Esophagus squamous epithelium (tissue), 5 donors: ENCODE measurements at places on chromosomes 5 and 9. TPM values are rescaled to one million over a fixed set of nuclear protein-coding genes. Genes with fewer than 3 reads are reported as not detected.
A peak's percentile ranks its signal among the peaks of the same experiment; 100 is the strongest.

DNA sequence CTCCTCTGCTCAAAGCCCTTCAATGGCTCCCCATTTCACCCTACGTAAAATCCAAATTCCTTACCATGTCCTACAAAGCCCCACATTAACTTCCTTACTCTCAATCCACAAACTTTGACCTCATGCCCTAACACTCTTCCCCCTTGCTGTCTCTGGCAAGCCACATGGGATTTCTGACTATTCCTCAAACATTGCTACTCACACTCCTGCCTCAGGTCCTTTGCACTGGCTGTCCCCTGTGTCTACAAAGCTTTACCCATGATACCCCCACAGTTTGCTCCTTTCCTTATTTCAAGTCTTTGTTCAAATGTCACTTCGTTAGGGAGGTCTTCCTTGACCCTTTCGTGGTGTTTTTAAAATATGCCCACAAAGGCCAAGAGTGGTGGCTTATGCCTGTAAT lies 40.4 kb upstream of the MATR3 start:
- no peak overlapping the region for H3K27ac ChIP-seq
- H3K4me1 ChIP-seq, result peaks cover 4% of the 10 kb centered on the region
- H3K4me3 ChIP-seq, result no peak overlapping the region
- no peaks in the 10 kb centered on the region for H3K36me3 ChIP-seq

- H3K27ac ChIP-seq, result no peak overlapping the region
- DNase-seq, result no peak
- no peak overlapping the region for H3K4me3 ChIP-seq
- no peaks in the 10 kb centered on the region for H3K27me3 ChIP-seq
- no peaks in the 10 kb centered on the region for H3K36me3 ChIP-seq
Observed at GRCh38 chr9:101504188-101504587, 29.5 kb upstream of the RNF20 start.

The DNAH5 gene
- 0.91 TPM for total RNA-seq

The IFNA21 gene
- not detected for total RNA-seq

GRCh38 chr9:78609450-78609849 lies 312.5 kb downstream of the PSAT1 start:
- no peaks in the 10 kb centered on the region for H3K36me3 ChIP-seq
- no peak for DNase-seq
- H3K27me3 ChIP-seq, result no peaks in the 10 kb centered on the region
- no peak overlapping the region for H3K27ac ChIP-seq

The ADAMTS16 gene
- not detected for total RNA-seq

- no peak for DNase-seq
- H3K36me3 ChIP-seq, result no peaks in the 10 kb centered on the region
- H3K27me3 ChIP-seq, result no peaks in the 10 kb centered on the region
- H3K27ac ChIP-seq, result no peak overlapping the region
- no peaks in the 10 kb centered on the region for H3K4me1 ChIP-seq
Observed at GRCh38 chr9:17021387-17021970, 113.4 kb upstream of the CNTLN start.

DNA sequence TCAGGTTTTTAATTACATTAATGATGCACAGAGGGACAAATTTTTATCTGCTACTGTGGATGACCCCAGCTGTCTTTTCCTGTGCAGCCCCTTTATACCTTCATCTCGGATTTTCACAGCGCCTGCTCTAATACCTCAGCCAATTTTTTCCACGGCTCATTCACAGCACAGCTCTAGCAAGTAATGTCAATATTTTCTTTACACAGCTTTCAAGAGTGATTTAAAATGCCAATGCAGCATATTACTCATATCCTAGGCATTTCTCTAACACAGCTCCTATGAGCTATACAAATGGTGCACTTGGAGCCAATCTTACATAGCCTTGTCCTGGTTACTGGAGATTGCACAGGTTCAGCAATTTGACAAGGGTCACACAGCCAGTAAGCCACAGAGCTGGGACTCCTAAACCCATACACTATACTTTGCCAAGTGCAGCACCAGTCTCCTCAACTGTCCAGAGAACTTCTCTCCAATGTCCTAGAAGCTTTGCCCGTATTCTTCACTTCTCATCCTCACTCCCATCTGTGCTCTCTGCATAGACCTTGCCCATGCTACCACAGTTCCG lies 661.8 kb downstream of the DTWD2 start:
- no peak for DNase-seq
- no peaks in the 10 kb centered on the region for H3K4me1 ChIP-seq
- no peak overlapping the region for H3K4me3 ChIP-seq
- H3K27ac ChIP-seq, result no peak overlapping the region

The PCDHA1 gene
- total RNA-seq, result not detected

DNA sequence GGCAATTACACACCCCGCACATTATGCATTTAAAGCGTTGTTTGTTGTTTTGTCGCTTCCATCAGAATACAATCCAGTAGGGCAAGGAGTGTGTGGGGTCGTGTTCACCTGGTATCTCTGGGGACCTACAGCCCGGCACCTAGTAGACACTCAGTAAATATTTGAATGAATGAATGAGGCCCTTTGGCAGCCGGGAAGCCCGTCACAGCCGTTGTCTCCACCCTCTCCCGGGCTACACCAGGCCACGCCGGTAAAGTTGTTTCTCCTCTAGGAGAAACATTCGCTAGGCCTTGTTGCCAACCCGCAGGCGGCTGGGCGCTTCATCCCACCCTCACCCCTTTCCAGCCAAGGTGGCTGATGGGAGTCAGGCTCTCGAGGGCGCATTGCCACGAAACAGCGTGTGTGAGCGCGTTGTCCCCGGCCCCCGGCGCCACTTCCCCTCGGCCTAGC lies 876 bp upstream of the JAK2 start:
- H3K27me3 ChIP-seq, result no peaks in the 10 kb centered on the region
- no peak for DNase-seq
- H3K4me3 ChIP-seq, result peak overlapping the region; percentile 91
- H3K4me1 ChIP-seq, result peaks cover 57% of the 10 kb centered on the region
- H3K36me3 ChIP-seq, result no peaks in the 10 kb centered on the region

DNA sequence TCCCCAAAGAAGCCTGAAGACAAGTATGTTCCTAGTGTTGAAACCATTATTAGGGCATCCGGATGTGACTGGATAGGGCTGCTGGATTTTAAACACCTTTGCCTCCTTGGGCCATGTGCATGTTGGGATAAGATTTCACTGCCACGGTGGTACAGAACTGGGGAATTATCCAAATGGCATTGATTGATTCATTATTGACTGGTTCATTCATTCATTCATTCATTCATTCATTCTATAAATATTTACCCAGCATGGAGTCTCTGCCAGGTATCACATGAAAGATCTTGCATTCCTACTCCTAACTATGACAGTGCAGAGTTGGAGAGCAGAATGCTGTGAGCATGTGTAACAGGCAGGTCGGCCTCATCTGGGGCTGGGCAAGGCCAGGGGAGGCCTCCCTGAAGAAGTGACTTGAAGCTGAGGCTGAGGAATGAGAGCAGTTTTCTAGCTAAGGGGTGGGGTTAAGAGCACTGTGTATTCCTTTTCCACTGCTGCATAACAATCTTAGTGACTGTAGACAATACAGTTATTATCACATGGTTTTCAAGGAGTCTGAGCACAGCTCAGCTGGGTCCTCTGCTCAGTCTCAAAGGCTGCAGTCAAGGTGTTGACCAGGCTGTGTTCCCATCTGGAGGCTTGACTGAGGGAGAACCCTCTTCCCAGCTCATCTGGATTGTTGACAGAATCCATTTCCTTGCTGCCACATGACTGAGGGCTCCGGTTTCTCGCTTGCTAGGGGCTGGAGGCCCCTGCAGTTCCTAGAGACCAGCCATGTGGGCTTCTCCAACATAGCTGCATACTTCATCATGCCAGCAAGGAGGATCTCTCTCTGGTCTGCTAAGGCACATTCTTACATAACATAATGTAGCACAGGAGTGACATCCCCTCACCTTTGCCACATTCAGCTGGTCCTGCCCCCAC lies 35.7 kb downstream of the AK8 start:
- no peaks in the 10 kb centered on the region for H3K36me3 ChIP-seq
- no peaks in the 10 kb centered on the region for H3K27me3 ChIP-seq
- no peak for DNase-seq
- no peaks in the 10 kb centered on the region for H3K4me1 ChIP-seq
- no peak overlapping the region for H3K27ac ChIP-seq
